Caki2 (cell line): ENCODE measurements at places on chromosomes 11 and 22. TPM values are rescaled to one million over a fixed set of nuclear protein-coding genes. Genes with fewer than 3 reads are reported as not detected.

PLA2G3 gene
- total RNA-seq, result not detected in 2 replicates

PKNOX2 gene
- not detected in 2 replicates for total RNA-seq

GRCh38 chr11:59558270-59558643, 46.9 kb downstream of the OR4D9 start:
- DNase-seq, result no peak

- no peak for DNase-seq
Measured at GRCh38 chr11:77510851-77511250, 37.0 kb upstream of the PAK1 start.

- DNase-seq, result no peak
Measured at GRCh38 chr11:18522388-18522787, 4.4 kb downstream of the TSG101 start.

- DNase-seq, result no peak
Measured at GRCh38 chr11:22761066-22761465, 68.5 kb downstream of the SVIP start.

- DNase-seq, result no peak
Measured at GRCh38 chr11:128297805-128298204, 289.6 kb downstream of the ETS1 start.

- no peak for DNase-seq
Measured at GRCh38 chr11:9899676-9900075, 235.8 kb downstream of the SWAP70 start.

DNA sequence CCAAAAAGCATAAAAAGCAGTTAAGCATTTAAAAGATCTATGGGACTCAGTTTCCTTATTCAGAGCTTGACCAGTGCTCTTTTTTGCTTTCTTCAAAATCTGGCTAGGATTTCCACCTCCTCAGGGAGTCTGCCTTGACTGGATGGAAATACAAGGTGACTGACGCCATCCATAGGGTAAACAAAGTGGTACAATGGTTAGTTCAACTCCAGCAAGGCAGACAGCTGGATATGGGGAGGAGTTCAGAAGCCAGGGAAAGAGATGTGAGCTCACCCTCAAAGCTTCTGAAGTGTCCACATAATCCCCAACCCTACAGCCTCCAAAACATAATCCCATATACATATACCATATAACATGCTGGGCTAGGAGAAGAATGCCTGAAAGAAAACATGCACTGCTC, 52.0 kb downstream of the KIRREL3 start:
- no peak for DNase-seq

PLEKHA7 gene
- 20.2 and 41.0 TPM in 2 replicates for total RNA-seq

DDB1 gene
- total RNA-seq, result 151 and 154 TPM in 2 replicates

GRCh38 chr11:62725646-62726045, 1.6 kb downstream of the HNRNPUL2 start:
- no peak for DNase-seq

- DNase-seq, result no peak
Measured at GRCh38 chr11:80914311-80914710, 1473.5 kb upstream of the TENM4 start.
